ENCODE measurements at places on chromosomes 13 and 19. TPM values are rescaled to one million over a fixed set of nuclear protein-coding genes. Genes with fewer than 3 reads are reported as not detected.
A peak's percentile ranks its signal among the peaks of the same experiment; 100 is the strongest.

Gene NOVA2
- polyA plus RNA-seq: 0.60 TPM

Gene SLC5A5
- polyA plus RNA-seq: not detected

DNA sequence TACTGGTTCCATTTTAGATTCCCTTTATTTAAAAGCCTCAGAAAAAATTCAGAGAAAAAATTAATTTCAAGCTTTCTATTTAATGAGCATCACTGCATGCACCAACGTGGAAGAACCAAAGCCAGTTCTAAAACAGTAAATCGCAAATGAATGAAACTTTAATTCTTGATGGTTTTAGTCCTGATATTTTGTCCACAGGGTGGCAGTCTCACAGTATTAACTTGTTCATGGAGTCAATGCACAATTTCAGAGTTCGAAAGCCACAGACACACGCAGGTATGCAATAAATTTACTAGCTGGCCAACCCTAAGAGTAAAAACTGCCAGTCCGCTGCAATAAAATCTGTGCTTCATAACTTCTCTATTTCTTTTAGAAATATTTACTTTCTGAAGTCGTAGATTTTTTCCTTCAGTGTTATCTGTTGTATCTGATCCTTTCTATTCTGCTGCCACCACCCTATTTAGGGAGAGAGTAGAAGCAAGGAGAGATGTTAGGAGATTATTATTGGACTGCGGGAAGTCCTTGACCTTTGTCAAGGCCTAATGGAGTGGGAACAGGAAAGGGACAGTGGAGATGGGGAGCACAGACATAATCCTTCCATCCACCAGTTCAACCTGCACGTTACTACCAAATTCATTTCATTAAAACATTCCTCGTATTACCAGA is 7.0 kb upstream of the WBP4 start:
- DNase-seq: no peak

- no peak for DNase-seq
These were observed 1.2 kb upstream of the PLPP2 start for GRCh38 chr19:292281-292884.

DNA sequence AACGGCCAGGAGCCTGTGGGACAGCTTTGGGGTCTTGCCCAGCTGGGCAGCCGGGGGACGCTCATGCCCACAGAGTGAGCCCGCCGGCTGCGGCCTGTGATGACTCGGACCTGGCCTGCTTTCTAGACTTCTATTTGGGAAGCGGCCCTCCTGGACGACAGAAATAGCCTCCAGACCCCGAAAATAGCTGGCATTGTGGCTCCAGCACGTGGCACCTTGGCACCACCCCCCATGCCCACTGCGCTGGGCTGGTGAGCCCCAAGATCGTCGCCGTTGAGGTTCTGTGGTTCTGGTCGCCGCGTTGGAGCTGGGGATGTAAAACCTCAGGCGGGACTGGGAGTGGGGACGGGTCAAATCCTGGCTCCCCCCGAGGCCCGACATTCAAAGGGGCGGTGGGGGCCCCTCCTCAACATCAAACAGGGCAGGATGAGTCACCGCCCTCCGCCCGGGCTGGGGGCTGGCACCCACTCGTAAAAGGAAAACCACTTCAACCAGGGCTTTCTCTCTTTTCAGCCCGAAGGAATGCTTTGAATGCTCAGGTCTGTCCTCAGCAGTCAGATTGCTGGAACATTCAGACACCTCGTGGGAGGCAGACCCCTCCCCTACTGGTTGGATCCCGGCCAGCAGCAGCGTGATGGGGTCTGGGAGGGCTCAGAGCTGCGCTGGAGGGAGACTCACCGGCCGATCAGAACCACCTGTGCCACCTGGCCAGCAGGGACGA is 42.1 kb downstream of the GADD45B start:
- DNase-seq: peak; percentile 49

GRCh38 chr13:78326633-78327032 is 276.7 kb downstream of the POU4F1 start:
- no peak for DNase-seq

DNA sequence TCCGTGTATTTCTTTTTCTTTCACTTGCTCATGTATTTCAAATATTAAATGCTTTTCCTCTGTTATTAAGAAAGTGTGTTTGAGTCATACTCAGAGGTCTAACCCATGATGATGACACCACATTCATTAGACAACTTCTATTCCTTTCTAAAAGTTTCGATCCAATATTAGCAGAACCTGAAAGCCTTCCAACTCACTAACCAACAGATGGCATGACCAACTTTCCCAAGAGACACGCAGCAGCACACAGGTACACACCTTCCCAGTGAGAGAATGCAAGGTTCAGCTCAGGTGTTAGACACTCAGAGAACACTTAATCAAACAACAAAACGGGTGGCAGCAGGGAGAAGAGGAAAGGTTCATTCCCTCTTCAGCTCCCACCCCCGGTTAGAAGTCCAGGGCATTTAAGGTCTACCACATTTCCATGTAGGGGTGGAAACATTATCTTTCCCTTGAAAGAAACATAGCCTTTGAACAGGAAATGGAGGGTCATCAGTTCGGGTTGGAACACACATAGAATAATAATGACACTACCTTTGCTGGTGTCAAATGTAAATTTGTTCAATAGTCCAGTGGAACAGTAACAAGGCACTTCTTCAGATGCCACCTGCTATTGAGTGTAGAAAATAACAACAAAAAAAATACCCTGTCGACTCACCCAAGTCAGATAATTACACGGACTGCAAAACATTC is 404.2 kb downstream of the COG6 start:
- DNase-seq: no peak

GRCh38 chr13:32170841-32171240 is 139.3 kb downstream of the FRY start:
- no peak for DNase-seq

Measured in psoas muscle (tissue), 8 donors.